ENCODE measurements at places on chromosomes 16 and 17.

DNA sequence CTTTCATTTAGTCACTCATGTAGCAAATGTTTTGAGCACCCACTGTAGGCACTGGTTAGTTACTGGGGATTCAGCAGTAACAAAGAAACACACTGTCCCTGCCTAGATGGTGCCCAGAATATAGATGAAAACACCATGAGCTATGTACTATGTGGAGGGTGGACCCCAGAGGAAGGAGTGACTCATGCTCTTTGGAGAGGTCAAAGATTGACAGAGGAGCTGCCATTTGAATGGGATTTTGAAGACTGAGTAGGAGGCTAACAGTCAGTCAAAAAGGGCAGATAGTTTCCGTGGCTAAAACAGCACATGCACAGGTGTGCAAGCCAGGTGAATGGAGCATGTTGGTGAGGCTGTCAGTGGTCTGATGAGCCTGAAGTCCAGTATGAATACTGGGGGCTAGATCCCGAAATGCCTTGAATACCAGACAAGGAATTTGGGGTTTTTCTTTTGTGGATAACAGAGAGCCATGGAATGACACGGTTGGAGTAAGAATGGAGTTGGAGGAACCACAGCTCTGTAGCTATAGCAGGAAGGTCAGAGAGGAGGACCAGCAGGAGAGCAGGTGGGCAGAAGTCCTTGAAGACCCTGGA, 6.1 kb downstream of the IL21R start:
- peak; percentile 89 for DNase-seq

GRCh38 chr16:31010585-31011325, at the start of gene STX1B:
Gene STX1B, minus strand, starts transcription at chr16:31010638. Its CDS starts 242 bp downstream, at chr16:31010396.
- peak; percentile 6 for DNase-seq

- DNase-seq = peak; percentile 52
Observed at GRCh38 chr16:88561485-88562359, 8.5 kb upstream of the ZC3H18 start.

GRCh38 chr17:19302791-19303331, 59.7 kb downstream of the B9D1 start:
- no peak for DNase-seq

DNA sequence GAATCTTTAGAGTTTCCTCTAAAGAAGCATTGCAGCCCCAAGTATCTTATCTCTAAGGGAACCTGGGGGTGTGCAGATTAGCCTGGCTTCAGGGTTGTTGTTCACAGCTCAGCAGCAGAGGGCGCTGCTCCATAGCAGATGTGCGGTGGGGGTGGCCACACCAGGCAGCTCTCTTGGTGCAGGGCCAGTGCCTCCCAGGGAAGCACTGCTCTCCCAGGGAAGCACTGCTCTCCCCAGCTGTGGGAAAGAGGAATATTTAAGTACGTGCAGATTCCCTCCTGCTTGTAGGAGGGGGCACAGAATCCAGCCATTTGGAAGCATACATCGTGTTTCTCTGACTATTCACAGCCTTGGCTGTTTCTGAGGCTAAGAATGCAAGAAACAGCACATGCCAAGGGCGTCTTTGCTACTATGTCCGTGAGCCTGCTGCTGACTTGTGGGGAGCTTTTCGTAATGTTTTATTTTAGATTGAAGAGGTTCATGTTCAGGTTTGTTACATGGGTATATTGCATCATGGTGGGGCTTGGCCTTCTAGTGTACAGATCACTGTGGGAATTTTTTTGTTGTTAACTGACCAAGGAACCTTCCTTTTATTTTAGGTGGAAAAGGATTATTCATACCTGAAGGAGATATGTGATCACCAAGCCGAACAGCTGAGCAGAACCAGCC, 217.8 kb downstream of the SPECC1 start:
- peak; percentile 64 for DNase-seq

GRCh38 chr17:17351901-17352781, 49.0 kb downstream of the NT5M start:
- DNase-seq = no peak

DNA sequence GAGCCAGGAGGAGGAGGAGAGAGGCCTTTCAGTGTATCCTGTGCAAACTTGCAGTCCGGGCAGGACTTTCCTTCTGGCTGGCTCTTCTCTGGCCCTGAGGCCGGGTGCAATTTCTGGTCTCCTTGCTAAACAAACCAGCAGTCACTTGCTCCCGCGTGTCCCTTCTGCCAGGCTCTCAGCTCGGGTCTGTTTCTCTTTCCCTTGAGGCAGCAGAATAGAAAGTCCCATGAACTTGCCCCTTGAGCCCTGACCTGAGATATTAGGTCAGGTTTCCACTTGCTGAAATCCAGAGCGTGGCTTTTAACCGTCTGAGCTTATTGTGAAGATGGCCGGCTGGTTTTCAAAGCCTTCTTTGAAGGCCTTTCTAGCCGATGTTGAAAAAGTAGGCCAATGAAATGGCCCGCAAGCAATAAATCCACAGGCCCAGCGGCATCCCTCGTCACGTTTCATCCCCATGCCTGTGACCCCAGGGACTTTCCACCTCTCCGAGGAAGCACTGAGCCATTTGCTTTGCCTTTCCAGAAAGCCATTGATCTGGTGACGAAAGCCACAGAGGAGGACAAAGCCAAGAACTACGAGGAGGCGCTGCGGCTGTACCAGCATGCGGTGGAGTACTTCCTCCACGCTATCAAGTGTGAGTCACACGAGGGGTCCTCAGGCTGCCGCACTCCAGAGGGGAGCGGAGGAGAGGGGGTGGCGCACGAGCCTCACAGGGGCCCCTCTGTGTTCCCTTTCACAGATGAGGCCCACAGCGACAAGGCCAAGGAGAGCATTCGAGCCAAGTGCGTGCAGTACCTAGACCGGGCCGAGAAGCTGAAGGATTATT, 4.5 kb downstream of the VPS4A start:
- no peak for DNase-seq

- DNase-seq = no peak
Observed at GRCh38 chr16:12614662-12615278, 188.9 kb downstream of the CPPED1 start.

GRCh38 chr16:67431775-67432505, 1.0 kb downstream of the HSD11B2 start:
- no peak for DNase-seq

DNA sequence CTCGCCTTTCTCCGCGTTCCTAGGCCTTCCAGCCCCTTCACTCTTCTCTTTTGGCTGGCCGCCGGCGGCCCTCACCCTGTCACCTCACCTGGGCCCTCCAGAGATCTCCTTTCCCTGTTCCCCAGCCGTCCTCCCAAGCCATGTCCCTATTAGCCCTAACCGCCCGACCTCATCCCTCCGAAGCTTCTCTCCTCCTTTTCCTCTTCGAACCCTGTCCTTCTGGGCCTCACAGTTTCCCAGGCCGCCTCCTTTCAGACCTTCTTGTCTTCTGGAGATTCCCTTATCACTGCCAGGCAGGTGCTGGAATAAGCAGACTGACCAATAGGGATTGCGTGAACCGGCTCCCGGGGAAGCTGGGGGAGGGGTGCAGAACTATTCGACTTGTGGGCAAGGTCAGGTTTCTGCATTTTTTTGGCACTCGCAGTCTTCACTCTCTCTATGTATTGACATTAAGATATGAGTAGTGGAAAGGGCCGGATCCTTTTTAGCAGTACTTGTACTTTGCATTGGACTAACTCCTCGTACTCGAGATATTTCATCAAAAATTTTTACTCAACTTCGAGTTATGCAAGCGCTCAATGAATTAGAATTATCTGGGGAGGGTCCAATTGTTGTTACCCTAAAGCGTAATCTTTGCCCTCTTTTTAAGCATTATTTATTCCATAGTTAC, 690 bp downstream of the RHOT1 start:
- no peak for DNase-seq

DNA sequence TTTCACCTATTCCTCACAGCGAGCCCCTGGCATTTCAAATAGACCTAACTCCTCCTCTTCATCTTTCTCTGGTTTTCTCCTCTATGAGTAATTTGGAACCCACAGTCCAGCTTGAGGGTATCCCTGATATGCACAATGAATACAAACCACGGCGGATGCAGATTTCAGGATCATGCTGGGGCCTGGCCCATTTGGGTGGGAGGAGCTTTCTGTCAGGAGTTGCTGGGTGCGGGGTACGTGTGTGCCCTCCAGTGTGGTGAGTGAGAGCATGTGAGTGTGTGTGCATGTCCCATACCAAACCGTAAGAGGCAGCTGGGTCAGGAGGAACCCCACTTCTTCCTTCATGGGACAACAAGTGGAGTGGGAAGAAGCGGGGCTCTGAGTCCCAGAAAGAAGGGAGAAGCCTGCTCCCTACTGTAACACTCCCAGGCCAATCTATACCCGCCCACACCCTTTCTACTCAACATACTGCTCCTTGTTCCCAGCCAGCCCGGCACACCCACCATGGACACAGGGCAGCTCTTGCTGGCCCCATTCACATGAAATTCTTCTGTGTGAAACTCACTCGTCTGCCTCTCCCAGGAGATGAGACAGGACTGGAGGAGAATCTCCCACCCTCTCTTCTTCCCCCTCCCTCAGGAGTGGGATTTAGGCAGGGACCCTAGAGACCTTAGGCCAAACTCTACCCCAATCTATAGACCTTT, 18.4 kb downstream of the CNTNAP1 start:
- no peak for DNase-seq

GRCh38 chr17:10633738-10634379, 23.2 kb downstream of the MYH3 start:
- DNase-seq = no peak

DNA sequence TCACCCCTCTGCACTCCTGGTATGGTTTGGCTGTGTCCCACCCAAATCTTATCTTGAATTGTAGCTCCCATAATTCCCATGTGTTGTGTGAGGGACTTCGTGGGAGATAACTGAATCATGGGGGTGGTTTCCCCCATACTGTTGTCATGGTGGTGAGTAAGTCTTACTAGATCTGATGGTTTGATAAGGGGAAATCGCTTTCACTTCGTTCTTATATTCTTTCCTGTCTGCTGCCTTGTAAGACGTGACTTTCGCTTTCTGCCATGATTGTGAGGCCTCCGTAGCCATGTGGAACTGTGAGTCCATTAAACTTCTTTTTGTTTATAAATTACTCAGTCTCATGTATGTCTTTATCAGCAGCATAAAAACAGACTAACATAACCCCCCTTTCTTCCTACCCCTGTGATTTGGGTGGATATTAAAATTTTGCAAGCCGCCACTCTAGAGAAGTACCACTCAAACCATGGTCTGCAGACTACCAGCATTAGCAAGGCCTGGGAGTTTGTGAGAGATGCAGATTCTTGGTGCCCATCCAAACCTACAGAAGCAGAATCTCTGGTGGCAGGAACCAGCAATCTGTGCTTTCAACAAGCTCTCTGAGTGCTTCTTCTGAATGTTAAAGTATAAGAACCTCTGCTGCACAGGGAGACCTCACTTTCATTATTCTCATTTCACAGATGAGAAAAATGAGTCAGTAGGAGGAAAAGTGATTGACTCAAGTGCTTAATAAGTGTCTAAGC, 999.5 kb upstream of the EEF2KMT start:
- DNase-seq = no peak
